Psoas muscle (tissue), 8 donors: ENCODE measurements at places on chromosomes 16 and 17. TPM values are rescaled to one million over a fixed set of nuclear protein-coding genes. Genes with fewer than 3 reads are reported as not detected.
A peak's percentile ranks its signal among the peaks of the same experiment; 100 is the strongest.

Gene RMI2
- total RNA-seq = 0.16 TPM

Gene DOC2A
- not detected for total RNA-seq

- H3K4me1 ChIP-seq = no peaks in the 10 kb centered on the region
- no peaks in the 10 kb centered on the region for H3K36me3 ChIP-seq
- H3K4me3 ChIP-seq = no peak overlapping the region
- no peak for DNase-seq
- H3K27me3 ChIP-seq = peaks cover 11% of the 10 kb centered on the region
Observed at GRCh38 chr16:46427340-46428107, 193.7 kb downstream of the SHCBP1 start.

GRCh38 chr16:21646721-21647561, 5.5 kb downstream of the IGSF6 start:
- H3K27me3 ChIP-seq = no peaks in the 10 kb centered on the region
- DNase-seq = no peak
- no peaks in the 10 kb centered on the region for H3K36me3 ChIP-seq
- no peak overlapping the region for H3K4me3 ChIP-seq
- H3K27ac ChIP-seq = peak overlapping the region; percentile 61

DNA sequence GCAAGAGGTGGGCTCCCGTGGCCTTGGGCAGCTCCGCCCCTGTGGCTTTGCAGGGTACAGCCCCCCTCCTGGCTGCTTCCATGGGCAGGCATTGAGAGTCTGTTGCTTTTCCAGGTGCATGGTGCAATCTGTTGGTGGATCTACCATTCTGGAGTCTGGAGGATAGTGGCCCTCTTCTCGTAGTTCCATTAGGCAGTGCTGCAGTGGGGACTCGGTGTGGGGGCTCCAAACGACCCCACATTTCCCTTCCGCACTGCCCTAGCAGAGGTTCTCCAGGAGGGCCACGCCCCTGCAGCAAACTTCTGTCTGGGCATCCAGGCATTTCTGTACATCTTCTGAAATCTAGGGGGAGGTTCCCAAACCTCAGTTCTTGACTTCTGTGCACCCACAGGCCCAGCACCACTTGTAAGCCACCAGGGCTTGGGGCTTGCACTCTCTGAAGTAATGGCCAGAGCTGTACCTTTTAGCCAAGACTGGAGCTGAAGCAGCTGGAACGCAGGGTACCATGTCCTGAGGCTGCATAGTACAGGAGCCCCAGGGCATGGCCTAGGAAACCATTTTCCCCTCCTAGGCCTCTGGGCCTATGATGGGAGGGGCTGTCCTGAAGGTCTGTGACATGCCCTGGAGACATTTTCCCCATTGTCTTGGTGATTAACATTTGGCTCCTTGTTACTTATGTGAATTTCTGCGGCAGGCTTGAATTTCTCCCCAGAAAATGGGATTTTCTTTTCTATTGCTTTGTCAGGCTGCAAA, 6.0 kb downstream of the PRKAR1A start:
- no peak for DNase-seq
- H3K4me1 ChIP-seq = peaks cover 63% of the 10 kb centered on the region
- no peaks in the 10 kb centered on the region for H3K27me3 ChIP-seq
- peak overlapping the region; percentile 90 for H3K4me3 ChIP-seq
- peak overlapping the region; percentile 98 for H3K27ac ChIP-seq

GRCh38 chr17:40531051-40531991, 29.9 kb upstream of the TNS4 start:
- H3K4me3 ChIP-seq = no peak overlapping the region
- no peak for DNase-seq
- no peaks in the 10 kb centered on the region for H3K27me3 ChIP-seq
- H3K36me3 ChIP-seq = no peaks in the 10 kb centered on the region
- peaks cover 5% of the 10 kb centered on the region for H3K4me1 ChIP-seq

- DNase-seq = peak; percentile 87
- no peaks in the 10 kb centered on the region for H3K36me3 ChIP-seq
- peaks cover 23% of the 10 kb centered on the region for H3K4me1 ChIP-seq
- H3K27me3 ChIP-seq = no peaks in the 10 kb centered on the region
- H3K4me3 ChIP-seq = no peak overlapping the region
Observed at GRCh38 chr17:82300707-82301270, 16.6 kb downstream of the CD7 start.

GRCh38 chr17:75412455-75413317, 7.2 kb upstream of the GRB2 start:
- H3K27ac ChIP-seq = no peak overlapping the region
- peak overlapping the region; percentile 36 for H3K4me3 ChIP-seq
- DNase-seq = peak; percentile 58
- no peaks in the 10 kb centered on the region for H3K27me3 ChIP-seq

GRCh38 chr16:29860218-29860617, 2.8 kb downstream of the CDIPT start:
- no peaks in the 10 kb centered on the region for H3K27me3 ChIP-seq
- no peak for DNase-seq
- no peak overlapping the region for H3K4me3 ChIP-seq
